ENCODE measurements at places on chromosomes 2 and 18. TPM values are rescaled to one million over a fixed set of nuclear protein-coding genes. Genes with fewer than 3 reads are reported as not detected.

- H3K4me1 ChIP-seq = peaks cover 13% of the 10 kb centered on the region
- H3K4me3 ChIP-seq = no peak overlapping the region
- no peak for DNase-seq
Measured at GRCh38 chr2:171345971-171346722, 87.6 kb downstream of the METTL8 start.

GRCh38 chr18:25896178-25896780 is 194.1 kb downstream of the SS18 start:
- DNase-seq = peak; percentile 28
- no peaks in the 10 kb centered on the region for H3K4me1 ChIP-seq
- no peak overlapping the region for H3K4me3 ChIP-seq
- H3K27ac ChIP-seq = no peak overlapping the region

DNA sequence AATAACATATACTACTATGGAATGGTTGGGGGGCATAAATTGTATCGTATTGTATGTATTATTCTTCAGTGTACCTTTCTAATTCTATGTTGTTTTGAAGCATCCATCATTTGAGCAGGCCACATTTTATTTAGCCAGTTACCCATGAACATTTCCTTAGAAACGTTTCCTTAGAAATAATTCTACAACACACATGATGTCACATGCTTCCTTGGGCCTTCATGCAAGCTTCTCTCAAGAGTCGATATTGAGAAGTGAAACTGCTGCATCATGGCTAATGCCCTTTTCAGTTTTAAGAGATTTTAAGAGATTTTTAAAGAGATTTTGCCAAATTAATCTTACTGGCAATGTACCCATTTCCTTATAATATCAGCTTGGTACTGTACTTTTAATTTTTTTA is 63.9 kb downstream of the ALPK2 start:
- peaks cover 9% of the 10 kb centered on the region for H3K4me1 ChIP-seq
- peak; percentile 84 for DNase-seq
- H3K36me3 ChIP-seq = no peaks in the 10 kb centered on the region
- H3K27ac ChIP-seq = no peak overlapping the region
- no peaks in the 10 kb centered on the region for H3K27me3 ChIP-seq

- H3K4me3 ChIP-seq = no peak overlapping the region
- peaks cover 5% of the 10 kb centered on the region for H3K4me1 ChIP-seq
- no peaks in the 10 kb centered on the region for H3K36me3 ChIP-seq
- no peaks in the 10 kb centered on the region for H3K27me3 ChIP-seq
- H3K27ac ChIP-seq = no peak overlapping the region
- no peak for DNase-seq
Measured at GRCh38 chr2:200373231-200373630, 66.7 kb downstream of the SPATS2L start.

DNA sequence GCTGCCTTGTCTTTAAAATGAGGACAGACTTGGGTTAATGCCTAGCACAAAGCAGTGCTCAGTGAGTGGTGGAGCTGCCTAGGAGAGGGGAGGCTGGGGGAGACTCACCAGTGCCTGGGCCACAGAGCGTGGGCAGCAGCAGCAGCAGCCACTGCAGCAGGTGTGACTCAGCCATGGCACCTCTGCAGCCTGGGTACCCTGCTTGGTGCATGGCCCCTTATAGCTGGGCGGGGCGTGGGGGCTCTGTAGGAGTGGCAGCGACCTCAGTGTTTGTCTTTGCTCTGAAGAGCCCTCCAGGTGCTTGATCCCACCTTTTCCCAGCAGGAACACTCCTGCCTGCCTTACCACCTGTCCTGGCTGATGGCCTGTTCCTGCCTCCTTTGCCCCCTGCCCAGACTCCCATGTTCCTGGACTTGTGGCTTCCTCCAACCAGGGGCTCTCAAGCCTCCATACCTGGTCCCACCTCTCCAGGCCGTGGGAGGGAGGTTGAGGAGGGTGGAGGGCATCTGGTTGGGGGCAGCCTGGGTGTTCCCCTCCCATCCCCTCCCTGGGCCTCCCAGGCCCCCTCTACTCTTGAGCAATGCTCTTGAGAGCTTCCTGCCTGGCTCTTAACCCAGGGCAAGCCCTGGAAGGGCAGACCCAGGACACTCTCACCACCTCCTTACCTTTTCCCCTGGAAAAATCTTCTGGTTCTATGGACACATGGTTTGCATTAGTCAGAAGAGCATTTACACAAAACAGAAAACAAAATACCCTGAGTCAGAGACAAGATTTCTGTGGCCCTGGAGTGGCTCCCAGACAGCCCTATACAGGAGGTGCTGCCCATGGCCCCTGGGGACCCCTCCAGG is at the start of gene SFTPB:
SFTPB (minus strand) TSS at position 191 of the 848 bp plus-strand sequence; CDS start at position 175, 16 bp downstream.
- H3K27me3 ChIP-seq = no peaks in the 10 kb centered on the region
- peaks cover 6% of the 10 kb centered on the region for H3K4me1 ChIP-seq
- H3K36me3 ChIP-seq = no peaks in the 10 kb centered on the region
- DNase-seq = no peak
- no peak within 1 kb of the TSS for H3K27ac ChIP-seq

DNA sequence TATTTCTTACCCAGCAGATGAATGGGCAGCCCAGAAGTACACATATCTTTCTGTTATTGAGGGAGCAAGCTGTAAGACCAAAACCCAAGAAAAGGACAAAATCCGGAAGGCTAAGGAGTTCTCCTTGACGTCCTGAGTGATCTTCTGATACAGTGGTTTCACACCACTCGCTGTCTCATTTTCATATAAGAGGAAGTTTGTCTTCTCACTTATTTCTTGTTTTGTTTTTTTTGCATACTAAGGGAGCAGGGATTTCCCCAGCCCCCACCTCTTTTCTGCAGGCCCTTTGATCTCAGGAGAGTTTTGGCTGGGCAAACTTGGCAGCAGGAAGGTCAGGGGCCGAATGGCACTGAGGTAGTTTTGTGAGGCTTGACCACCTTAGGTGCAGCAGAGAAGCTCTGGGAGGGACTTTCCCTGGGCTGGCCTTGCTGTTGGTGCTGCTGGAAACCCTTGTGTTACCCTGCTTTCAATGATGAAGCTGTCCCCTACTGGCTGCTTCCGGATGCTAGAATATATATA is 13.3 kb downstream of the CHRNA1 start:
- peak overlapping the region; percentile 79 for H3K27ac ChIP-seq
- H3K4me1 ChIP-seq = peaks cover 49% of the 10 kb centered on the region
- peaks cover 6% of the 10 kb centered on the region for H3K27me3 ChIP-seq
- H3K36me3 ChIP-seq = no peaks in the 10 kb centered on the region
- no peak overlapping the region for H3K4me3 ChIP-seq

- H3K36me3 ChIP-seq = no peaks in the 10 kb centered on the region
- DNase-seq = no peak
Measured at GRCh38 chr2:127115471-127116199, 8.7 kb upstream of the BIN1 start.

DNA sequence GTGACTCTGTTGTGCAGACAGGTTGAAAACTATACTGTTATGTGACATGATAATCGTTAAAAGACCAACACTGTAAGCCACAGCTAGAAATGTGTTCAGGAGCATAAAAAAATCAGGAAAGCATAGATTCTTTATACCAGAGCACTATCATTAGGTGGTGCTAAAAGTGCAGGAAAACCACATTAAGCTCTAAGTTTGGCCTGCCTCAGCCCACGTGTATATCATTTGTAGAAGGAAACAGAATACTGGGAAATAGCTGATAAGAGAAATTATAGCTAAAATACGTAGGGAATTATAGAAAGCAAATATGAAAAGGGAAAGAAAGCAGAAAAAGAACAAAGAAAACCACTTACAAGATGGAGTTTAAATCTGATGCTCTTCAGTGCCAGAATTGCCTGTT is 26.5 kb upstream of the C2orf74 start:
- no peak for DNase-seq
- H3K27ac ChIP-seq = no peak overlapping the region
- H3K36me3 ChIP-seq = no peaks in the 10 kb centered on the region

- H3K4me1 ChIP-seq = no peaks in the 10 kb centered on the region
- no peak for DNase-seq
- no peaks in the 10 kb centered on the region for H3K27me3 ChIP-seq
- no peak overlapping the region for H3K27ac ChIP-seq
- no peak overlapping the region for H3K4me3 ChIP-seq
Measured at GRCh38 chr2:20501974-20502373, 55.1 kb downstream of the RHOB start.

DNA sequence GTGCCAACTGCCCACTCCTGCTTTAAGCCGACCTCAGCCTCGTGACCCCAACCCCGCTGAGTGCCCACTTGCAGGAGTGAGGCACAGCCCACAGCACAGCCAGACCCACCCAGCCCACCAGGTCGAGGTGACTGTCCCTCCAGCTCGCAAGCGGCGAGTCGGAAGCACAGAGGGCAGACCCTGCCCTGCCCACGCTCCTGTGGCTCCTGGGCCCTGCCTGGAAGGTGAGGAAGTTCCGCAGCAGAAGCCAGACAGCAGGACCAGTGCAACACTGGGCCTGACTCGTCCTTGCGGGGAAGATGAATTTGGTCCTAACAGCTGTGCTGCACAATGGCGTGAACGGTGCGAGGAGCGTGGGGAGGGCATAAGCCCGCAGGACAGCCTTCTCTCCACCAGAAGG is 9.9 kb downstream of the DTYMK start:
- no peaks in the 10 kb centered on the region for H3K4me1 ChIP-seq
- no peak overlapping the region for H3K27ac ChIP-seq
- no peak for DNase-seq
- H3K36me3 ChIP-seq = no peaks in the 10 kb centered on the region

- no peak overlapping the region for H3K27ac ChIP-seq
- no peak overlapping the region for H3K4me3 ChIP-seq
- no peaks in the 10 kb centered on the region for H3K27me3 ChIP-seq
- H3K4me1 ChIP-seq = no peaks in the 10 kb centered on the region
- peaks cover 2% of the 10 kb centered on the region for H3K36me3 ChIP-seq
Measured at GRCh38 chr2:169964740-169965139, 137.5 kb downstream of the UBR3 start.

DNA sequence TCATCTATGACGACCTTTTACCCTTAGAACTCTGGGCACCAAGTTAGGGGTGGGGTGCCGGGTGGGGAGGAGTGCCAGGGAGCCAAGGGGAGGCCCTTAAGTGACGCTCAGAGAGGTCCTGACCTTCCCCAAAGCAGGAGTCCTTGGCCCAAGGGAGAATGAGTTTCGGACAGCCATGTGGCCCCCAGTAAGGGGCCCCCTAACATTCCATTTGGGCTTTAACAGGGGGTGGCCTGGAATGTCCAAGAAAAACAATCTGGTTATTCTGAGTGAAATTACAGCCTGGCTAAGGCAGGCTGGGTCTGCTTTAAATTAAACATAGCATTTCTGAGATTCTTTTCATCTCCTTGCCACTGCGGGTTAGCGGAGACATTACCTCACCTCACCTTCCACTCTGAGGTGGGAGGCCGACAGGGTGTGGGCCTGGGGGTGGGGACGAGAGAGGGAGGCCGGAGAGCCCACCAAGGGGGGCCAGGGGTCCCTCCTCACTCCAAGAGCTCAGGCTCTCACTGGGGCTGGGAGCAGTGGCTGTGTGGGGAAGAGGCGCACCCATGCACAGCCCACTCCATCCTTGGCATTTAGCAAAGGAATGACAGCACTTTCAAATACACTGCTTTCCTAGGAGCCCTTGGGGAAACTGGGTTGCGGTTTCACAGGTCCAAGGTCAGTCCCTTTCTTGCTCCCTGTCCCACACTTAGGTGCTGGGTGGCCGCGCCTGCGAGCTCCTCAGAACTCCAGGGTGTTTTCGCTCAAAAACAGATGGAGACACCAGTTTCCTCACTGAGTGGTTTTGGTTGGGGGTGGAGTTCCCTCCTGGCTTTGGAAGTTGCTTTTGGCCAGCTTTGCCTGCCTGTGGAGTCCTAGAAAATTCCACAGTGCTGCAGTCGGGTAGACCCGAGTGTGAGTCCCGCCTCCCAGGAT is 107.4 kb downstream of the POLR1A start:
- H3K27me3 ChIP-seq = no peaks in the 10 kb centered on the region
- no peaks in the 10 kb centered on the region for H3K36me3 ChIP-seq
- peaks cover 80% of the 10 kb centered on the region for H3K4me1 ChIP-seq
- no peak overlapping the region for H3K4me3 ChIP-seq
- peak overlapping the region; percentile 79 for H3K27ac ChIP-seq

- DNase-seq = no peak
- no peaks in the 10 kb centered on the region for H3K27me3 ChIP-seq
- H3K4me1 ChIP-seq = peaks cover 73% of the 10 kb centered on the region
- H3K4me3 ChIP-seq = peak overlapping the region; percentile 98
- peak overlapping the region; percentile 95 for H3K27ac ChIP-seq
Measured at GRCh38 chr2:233062451-233062850, 2.3 kb downstream of the INPP5D start.

- H3K27ac ChIP-seq = no peak overlapping the region
- DNase-seq = no peak
- peaks cover 6% of the 10 kb centered on the region for H3K4me1 ChIP-seq
- H3K36me3 ChIP-seq = no peaks in the 10 kb centered on the region
- H3K4me3 ChIP-seq = no peak overlapping the region
- H3K27me3 ChIP-seq = no peaks in the 10 kb centered on the region
Measured at GRCh38 chr18:76345901-76346300, 149.1 kb downstream of the ZNF516 start.

DNA sequence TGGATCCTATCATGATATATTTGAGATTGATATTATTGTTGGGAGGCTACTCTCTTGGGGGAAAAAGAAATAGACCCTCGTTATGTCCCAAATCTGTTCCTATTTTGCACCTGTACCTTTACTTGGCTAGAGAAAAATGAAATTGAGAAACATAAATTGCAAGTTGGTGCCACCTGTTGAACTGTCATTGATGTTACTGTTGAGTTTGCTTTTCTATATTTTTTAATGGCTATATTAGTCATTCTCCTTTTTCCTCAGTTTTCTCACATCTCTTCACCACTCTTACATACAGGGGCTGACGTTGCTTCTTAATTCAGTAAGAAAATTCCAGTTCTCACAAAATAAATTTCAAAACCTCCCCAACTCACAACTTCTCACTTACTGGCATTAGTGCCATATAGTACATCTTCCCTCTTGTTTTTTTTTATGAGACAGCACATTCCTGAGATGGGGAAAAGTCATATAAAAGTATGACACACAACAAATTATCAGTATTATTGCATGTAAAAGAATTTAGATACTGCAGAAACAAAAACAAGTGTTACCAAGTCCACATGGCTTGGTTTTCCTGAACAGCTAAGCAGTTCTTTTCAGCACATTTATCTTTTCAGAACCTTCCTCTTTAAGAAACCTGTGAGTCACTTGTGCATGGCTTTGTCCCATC is 348.3 kb upstream of the DSEL start:
- no peak overlapping the region for H3K27ac ChIP-seq
- H3K4me1 ChIP-seq = no peaks in the 10 kb centered on the region
- no peak overlapping the region for H3K4me3 ChIP-seq
- no peaks in the 10 kb centered on the region for H3K36me3 ChIP-seq

- H3K4me3 ChIP-seq = no peak overlapping the region
- H3K4me1 ChIP-seq = peaks cover 18% of the 10 kb centered on the region
- no peak overlapping the region for H3K27ac ChIP-seq
- no peaks in the 10 kb centered on the region for H3K27me3 ChIP-seq
Measured at GRCh38 chr2:24104906-24105305, 18.2 kb downstream of the PFN4 start.

- no peak for DNase-seq
- no peak overlapping the region for H3K27ac ChIP-seq
- H3K4me1 ChIP-seq = no peaks in the 10 kb centered on the region
Measured at GRCh38 chr18:48284743-48285142, 124.4 kb downstream of the ZBTB7C start.

The KYNU gene
- 14.5 TPM for polyA plus RNA-seq

The TMEM247 gene
- polyA plus RNA-seq = not detected

The FAM110C gene
- polyA plus RNA-seq = not detected

The EDAR gene
- polyA plus RNA-seq = 0.03 TPM

The CYP27C1 gene
- polyA plus RNA-seq = not detected

The DLGAP1 gene
- polyA plus RNA-seq = 0.61 TPM

The CGREF1 gene
- not detected for polyA plus RNA-seq

The BUB1 gene
- 2.6 TPM for polyA plus RNA-seq

The ASPRV1 gene
- 1.1 TPM for polyA plus RNA-seq

The HSBP1L1 gene
- 4.6 TPM for polyA plus RNA-seq

The TNFAIP6 gene
- not detected for polyA plus RNA-seq

The SLC16A14 gene
- polyA plus RNA-seq = 0.26 TPM

The SLC1A4 gene
- polyA plus RNA-seq = 3.5 TPM
